ENCODE measurements at places on chromosomes 4 and X. TPM values are rescaled to one million over a fixed set of nuclear protein-coding genes. Genes with fewer than 3 reads are reported as not detected.
A peak's percentile ranks its signal among the peaks of the same experiment; 100 is the strongest.

DNA sequence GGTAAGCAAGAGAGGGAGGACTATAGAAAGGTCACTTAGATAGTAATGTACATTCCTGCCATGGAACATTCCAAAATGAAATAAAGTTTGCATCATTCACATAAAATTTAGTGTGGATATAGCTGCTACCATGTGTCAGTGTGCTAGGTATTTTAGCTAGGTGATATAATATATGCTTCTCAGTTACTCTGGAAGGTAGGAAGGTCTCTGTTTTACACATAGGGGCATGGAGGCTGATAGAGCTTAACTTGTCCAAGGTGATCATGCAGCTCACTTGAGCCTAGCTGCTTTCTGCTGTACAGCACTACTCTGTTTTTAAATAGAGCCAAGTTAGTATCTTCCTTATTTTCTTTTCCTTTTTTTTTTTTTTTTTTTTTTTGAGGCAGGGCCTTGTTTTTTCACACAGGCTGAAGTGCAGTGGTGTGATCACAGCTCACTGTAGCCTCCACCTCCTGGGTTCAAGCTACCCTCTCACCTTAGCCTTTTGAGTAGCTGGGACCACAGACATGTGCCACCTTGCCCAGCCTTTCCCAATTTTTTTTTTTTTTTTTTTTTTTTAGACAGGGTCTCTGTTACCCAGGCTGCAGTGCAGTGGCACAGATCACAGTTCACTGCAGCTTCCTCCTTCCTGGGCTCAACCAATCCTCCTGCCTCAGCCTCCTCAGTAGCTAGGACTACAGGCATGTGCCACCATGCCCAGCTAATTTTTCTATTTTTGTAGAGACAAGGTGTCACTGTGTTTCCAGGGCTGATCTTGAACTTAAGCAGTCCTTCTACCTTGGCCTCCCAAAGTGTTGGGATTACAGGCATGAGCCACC is 10.4 kb downstream of the AFF1 start:
- DNase-seq: no peak
- no peaks in the 10 kb centered on the region for H3K27me3 ChIP-seq
- H3K36me3 ChIP-seq: no peaks in the 10 kb centered on the region

DNA sequence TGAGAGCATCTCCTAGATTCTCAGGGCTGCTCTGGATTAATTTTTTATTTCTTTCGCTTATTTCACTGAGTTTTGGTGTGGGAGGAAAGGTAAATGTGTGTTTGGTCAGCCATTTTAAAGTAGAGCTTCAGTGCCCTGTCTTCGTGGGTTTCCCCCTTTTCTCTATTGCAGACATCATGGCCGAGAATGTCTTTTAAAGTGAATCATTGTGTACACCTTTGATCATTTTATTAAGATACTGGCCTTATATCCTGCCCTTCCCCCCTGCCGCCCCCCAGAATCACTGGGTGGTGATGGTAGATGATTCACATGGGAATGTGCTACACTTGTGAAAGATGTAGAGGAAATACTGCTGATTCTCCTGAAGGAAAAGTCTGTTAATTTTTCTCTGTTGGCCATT is 23.8 kb downstream of the CDKL5 start:
- H3K27me3 ChIP-seq: no peaks in the 10 kb centered on the region
- no peak overlapping the region for H3K4me3 ChIP-seq
- no peaks in the 10 kb centered on the region for H3K36me3 ChIP-seq

DNA sequence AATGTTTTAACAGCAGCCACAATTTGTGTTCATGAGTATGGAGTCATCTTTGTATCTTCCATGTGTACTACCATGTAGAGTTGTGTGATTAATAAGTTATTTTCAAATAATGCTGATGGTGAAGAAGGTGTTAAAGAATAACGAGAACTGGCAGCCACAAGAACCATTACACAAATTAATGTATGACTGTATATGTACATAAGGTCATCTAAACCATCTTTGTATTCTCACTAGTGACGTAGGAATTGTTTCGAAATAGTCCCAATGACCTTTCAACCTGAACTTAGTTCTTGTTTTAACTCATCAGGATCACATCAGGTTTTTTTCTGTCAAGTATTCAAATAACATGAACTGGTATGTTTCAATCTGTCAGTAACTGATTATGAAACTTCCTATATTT is 48.3 kb upstream of the NOCT start:
- DNase-seq: peak; percentile 90
- peaks cover 30% of the 10 kb centered on the region for H3K4me1 ChIP-seq
- no peak overlapping the region for H3K4me3 ChIP-seq
- H3K36me3 ChIP-seq: no peaks in the 10 kb centered on the region
- no peaks in the 10 kb centered on the region for H3K27me3 ChIP-seq
- H3K27ac ChIP-seq: peak overlapping the region; percentile 33

GRCh38 chrX:140733766-140734342 is 24.3 kb downstream of the LINC00632 start:
- peak; percentile 5 for DNase-seq
- H3K27ac ChIP-seq: no peak overlapping the region
- H3K36me3 ChIP-seq: no peaks in the 10 kb centered on the region
- H3K4me3 ChIP-seq: no peak overlapping the region

DNA sequence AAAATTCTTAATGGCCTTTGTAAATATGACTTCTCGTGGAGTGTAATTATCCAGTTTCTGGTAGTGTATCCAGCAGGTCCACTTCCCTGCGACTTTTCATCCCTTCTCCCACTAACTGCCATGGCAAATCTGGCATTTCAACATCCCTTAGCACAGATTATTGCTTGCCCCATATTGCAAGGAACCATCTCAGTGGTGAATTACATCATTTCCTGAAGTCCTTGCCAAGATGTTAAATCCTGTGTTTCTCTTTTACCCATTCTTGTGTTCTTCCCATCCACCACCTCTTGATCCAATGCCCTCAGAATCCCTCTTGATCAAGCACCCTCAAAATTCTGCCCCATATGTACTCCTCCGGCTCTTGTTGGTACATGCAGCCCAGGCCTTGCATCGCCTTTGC is 88.1 kb upstream of the ZNF81 start:
- no peak for DNase-seq
- H3K27me3 ChIP-seq: no peaks in the 10 kb centered on the region
- no peaks in the 10 kb centered on the region for H3K36me3 ChIP-seq
- H3K27ac ChIP-seq: no peak overlapping the region

DNA sequence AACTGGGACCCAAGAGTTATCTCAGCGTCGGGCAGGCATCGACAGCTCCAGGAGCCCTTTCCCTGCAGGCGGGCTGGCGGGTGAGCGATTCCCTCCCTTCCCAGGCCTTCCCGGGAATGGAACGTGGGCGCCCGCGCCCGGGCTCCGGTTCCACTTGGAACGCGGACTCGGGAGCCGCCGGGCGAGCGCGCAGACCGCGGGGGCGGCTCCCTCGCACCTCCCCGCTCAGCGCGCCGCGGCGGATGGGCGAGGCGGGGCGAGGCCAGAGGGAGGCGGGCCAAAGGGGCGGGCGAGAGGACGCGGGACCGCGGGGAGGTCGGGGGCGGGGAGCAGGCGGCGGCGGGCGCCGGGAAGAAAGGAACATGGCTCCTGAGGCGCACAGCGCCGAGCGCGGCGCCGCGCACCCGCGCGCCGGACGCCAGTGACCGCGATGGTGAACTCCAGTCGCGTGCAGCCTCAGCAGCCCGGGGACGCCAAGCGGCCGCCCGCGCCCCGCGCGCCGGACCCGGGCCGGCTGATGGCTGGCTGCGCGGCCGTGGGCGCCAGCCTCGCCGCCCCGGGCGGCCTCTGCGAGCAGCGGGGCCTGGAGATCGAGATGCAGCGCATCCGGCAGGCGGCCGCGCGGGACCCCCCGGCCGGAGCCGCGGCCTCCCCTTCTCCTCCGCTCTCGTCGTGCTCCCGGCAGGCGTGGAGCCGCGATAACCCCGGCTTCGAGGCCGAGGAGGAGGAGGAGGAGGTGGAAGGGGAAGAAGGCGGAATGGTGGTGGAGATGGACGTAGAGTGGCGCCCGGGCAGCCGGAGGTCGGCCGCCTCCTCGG is at the start of gene PKD2:
TSS of gene PKD2 (plus strand) at position 332 of the 818 bp plus-strand sequence. CDS start at position 431, 99 bp downstream.
- no peak for DNase-seq
- peaks cover 47% of the 10 kb centered on the region for H3K4me1 ChIP-seq
- H3K27ac ChIP-seq: no peak within 1 kb of the TSS
- peak within 1 kb of the TSS; percentile 75 for H3K4me3 ChIP-seq
- H3K27me3 ChIP-seq: peaks cover 4% of the 10 kb centered on the region

DNA sequence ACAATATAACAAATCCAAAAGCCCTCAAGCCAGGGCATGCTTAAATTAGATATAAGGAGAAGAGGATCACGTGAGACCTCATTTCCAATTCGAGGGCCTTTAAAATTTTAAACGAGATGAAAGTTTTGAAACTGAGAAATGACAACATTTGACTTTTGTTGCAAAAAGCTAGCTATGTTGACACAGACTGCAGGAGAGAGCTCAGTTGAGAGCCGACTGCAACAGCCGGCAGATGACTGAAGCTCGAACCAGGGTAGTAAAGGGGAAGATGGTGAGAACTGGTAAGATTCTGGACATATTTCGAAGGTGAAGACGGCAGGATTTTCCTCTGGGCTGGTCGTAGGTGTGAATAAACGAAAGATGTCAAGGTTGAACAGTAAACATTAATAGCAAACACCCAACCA is 773 bp downstream of the PRMT9 start:
- DNase-seq: peak; percentile 12
- peak overlapping the region; percentile 91 for H3K4me3 ChIP-seq
- peak overlapping the region; percentile 79 for H3K27ac ChIP-seq
- H3K36me3 ChIP-seq: peaks cover 9% of the 10 kb centered on the region
- H3K4me1 ChIP-seq: peaks cover 11% of the 10 kb centered on the region

GRCh38 chr4:184189966-184190365 is 27.7 kb downstream of the ENPP6 start:
- no peak overlapping the region for H3K27ac ChIP-seq
- no peaks in the 10 kb centered on the region for H3K27me3 ChIP-seq
- H3K4me3 ChIP-seq: no peak overlapping the region
- DNase-seq: no peak
- no peaks in the 10 kb centered on the region for H3K36me3 ChIP-seq

GRCh38 chr4:99404595-99405287 is 30.4 kb downstream of the ADH7 start:
- H3K27me3 ChIP-seq: no peaks in the 10 kb centered on the region
- peak overlapping the region; percentile 92 for H3K27ac ChIP-seq
- peaks cover 44% of the 10 kb centered on the region for H3K4me1 ChIP-seq

GRCh38 chr4:142535009-142535408 is 311.1 kb downstream of the INPP4B start:
- no peaks in the 10 kb centered on the region for H3K27me3 ChIP-seq
- no peak overlapping the region for H3K27ac ChIP-seq
- no peak overlapping the region for H3K4me3 ChIP-seq

GRCh38 chr4:8117278-8117682 is 41.3 kb downstream of the ABLIM2 start:
- peak; percentile 12 for DNase-seq
- no peaks in the 10 kb centered on the region for H3K36me3 ChIP-seq
- peaks cover 30% of the 10 kb centered on the region for H3K4me1 ChIP-seq
- no peak overlapping the region for H3K27ac ChIP-seq
- H3K4me3 ChIP-seq: no peak overlapping the region

GRCh38 chrX:67787196-67787595 is 243.4 kb downstream of the AR start:
- no peak for DNase-seq
- no peak overlapping the region for H3K4me3 ChIP-seq
- H3K27me3 ChIP-seq: no peaks in the 10 kb centered on the region
- H3K4me1 ChIP-seq: no peaks in the 10 kb centered on the region
- H3K36me3 ChIP-seq: no peaks in the 10 kb centered on the region
- H3K27ac ChIP-seq: no peak overlapping the region

DNA sequence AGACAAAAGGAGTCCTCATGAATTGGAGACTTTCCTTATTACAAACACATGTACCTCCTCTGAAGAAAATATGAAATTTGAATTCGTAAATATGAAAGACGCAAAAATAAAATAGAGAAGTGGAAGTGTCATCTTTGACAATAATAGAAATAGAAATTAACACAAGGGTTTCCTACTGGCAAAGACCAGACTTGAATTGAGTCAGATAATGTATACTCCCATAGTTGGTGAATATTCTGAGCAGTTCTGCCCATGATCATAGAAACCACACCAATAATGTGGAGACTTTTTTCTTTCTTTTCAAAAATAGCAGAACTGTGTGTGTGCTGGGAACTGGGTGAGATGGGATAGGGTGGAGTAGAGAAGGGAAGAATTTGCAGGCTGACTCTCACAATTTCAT is 277.7 kb upstream of the TET2 start:
- H3K27ac ChIP-seq: no peak overlapping the region
- no peaks in the 10 kb centered on the region for H3K4me1 ChIP-seq
- no peak overlapping the region for H3K4me3 ChIP-seq
- DNase-seq: no peak
- no peaks in the 10 kb centered on the region for H3K36me3 ChIP-seq

- H3K27ac ChIP-seq: no peak overlapping the region
- H3K27me3 ChIP-seq: no peaks in the 10 kb centered on the region
- H3K4me3 ChIP-seq: no peak overlapping the region
- peaks cover 10% of the 10 kb centered on the region for H3K36me3 ChIP-seq
Measured at GRCh38 chr4:24559032-24559821, 25.1 kb downstream of the DHX15 start.

DNA sequence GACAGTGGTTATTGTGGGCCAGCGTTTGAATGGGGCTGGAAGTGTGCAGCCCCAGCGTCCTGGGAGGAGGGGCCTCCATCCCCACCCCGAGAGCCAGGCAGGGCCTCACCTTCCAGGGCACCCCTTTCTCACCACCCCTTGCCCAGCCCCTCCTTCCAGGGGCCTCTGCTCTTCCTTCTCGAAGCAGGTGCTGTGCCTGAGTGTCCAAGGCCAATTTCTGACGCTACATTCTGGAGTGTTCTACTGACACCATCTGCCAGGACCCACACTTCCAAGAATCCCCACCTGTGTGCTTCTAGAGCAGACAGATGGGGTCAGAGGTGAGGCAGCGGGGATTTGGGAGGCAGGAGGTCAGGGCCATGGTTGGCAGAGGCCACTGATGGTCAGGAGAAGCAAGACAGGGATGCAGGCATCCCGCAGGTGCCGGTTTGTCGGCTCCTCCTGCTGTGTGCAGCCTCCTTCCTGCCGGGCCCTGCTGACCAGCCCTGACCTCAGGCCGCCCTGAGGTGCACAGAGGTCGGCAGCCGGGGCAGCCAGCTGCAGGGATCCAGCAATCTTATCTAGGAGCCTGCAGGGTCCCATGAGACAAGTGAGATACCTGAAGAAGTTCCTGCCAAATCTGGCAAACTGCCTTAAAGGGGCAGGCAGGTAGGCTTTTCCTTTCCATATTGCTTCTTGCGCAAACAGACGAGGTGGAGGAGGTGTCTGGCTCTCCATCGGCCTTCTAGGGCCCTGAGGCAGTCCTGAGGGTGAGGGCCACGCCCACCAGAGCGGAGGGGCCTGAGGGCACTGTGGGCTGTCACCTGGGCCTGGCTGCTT is 18.8 kb downstream of the MSANTD1 start:
- peaks cover 3% of the 10 kb centered on the region for H3K27me3 ChIP-seq
- H3K4me1 ChIP-seq: peaks cover 37% of the 10 kb centered on the region
- no peak overlapping the region for H3K27ac ChIP-seq
- DNase-seq: no peak

GRCh38 chrX:16643176-16643575 is 6.8 kb upstream of the S100G start:
- DNase-seq: no peak
- no peak overlapping the region for H3K27ac ChIP-seq
- H3K36me3 ChIP-seq: peaks cover 1% of the 10 kb centered on the region

- no peaks in the 10 kb centered on the region for H3K27me3 ChIP-seq
- no peak overlapping the region for H3K4me3 ChIP-seq
- H3K36me3 ChIP-seq: no peaks in the 10 kb centered on the region
- no peak for DNase-seq
- H3K4me1 ChIP-seq: no peaks in the 10 kb centered on the region
Measured at GRCh38 chrX:47683829-47684205, 24.8 kb upstream of the UXT start.

The AKAP14 gene
- 1.9 TPM for total RNA-seq

The RASGEF1B gene
- not detected for total RNA-seq

The ARX gene
- not detected for total RNA-seq

The EREG gene
- 0.13 TPM for total RNA-seq

The MMRN1 gene
- not detected for total RNA-seq

The PABPC1L2A gene
- total RNA-seq: not detected
